ENCODE measurements at places on chromosomes 16 and 17.
A peak's percentile ranks its signal among the peaks of the same experiment; 100 is the strongest.

DNA sequence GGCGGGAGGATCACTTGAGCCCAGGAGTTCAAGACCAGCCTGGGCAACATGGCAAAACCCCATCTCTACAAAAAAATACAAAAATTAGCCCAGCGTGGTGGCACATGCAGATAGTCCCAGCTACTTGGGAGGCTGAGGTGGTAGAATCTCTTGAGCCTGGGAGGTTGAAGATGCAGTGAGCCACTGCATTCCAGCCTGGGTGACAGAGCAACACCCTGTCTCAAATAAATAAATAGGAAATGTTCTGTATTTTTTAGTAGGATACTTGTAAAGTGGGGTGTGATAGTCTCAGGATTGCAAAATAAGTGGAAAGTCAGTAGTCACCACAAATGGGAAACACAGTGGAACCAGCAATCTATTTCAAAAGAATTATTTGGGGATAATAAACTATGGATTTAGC, 4.0 kb downstream of the RSPRY1 start:
- no peak for DNase-seq

GRCh38 chr17:82859431-82860403, 19.9 kb upstream of the ZNF750 start:
- peak; percentile 68 for DNase-seq

GRCh38 chr17:78747488-78747887, 34.6 kb downstream of the CYTH1 start:
- DNase-seq: no peak

- no peak for DNase-seq
These were observed 5.2 kb upstream of the MRPL38 start for GRCh38 chr17:75909812-75910274.

GRCh38 chr17:21375757-21376080, 438 bp upstream of the KCNJ12 start:
- no peak for DNase-seq

DNA sequence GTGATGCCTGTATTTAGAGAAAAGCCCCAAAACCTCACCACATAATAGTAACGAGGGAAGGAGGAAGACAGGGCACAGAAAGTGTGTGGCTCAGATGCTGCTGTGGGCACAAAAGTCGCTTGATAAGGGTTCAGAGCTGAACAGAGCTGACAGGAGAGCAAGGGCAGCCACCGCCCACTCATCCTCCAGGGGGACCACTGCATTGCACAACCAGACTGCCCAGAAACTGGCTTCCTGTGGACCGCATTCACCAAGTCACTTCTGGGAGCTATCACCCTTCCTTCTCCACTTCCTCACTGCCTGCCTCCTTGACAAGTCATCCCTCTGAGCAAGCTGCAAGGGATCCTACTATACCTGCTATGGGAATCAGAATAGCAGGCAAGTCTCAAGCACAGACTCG, 512.4 kb upstream of the CDH11 start:
- DNase-seq: no peak

All from H7 (cell line).